NCI-H524 (cell line): ENCODE measurements at places on chromosomes 6 and 20.

DNA sequence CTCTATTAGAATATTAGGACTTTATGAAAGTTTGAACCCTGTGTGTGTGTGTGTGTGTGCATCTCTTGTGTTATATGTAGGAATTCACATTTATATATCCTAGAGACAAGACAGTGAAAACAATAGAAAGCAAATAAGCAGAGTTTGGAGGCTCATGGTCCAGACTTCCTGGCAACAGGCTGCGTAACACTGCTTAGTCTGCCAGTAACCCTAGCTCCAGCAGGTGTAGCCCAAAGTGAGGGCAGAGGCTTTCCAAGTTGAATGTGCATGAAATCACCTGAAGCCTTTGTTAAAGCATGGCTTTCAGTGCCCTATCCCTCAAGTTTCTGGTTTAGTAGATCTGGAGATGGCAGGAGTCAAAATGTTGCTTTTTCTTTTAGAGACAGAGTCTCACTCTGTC lies 569.9 kb downstream of the KIF16B start:
- no peak for DNase-seq

GRCh38 chr6:156852147-156852857 lies 75.1 kb downstream of the ARID1B start:
- peak; percentile 89 for DNase-seq

DNA sequence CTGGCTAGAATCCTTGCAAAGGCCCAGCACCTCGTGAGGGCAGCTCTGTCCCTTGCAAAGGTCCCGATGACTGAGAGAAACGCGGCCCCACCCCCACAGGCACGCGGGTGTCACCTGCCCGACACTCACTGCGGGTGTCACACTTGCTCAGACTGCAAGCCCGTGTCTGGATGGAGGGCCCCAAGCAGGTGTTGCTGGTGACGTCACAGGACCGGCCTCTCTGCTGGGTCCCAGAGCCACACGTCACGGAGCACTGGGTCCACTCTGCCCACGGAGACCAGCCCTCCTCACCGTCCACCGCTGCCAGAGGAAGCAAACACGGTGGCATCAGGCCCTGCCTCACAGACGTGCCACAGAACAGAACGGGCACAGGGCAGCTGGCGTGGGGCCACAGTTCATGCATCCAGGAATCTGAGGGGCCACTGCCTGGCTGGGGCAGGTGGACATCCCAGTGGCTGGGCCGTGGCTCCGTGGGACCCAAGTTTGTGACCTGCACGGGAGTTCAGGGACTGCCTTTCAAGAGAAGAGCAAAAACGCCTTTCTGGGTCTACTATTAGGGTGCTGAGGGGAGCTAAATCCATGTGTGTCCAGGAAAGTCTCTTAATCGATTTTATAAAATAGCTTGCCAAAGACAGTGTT lies 16.0 kb downstream of the THBS2 start:
- DNase-seq: no peak

DNA sequence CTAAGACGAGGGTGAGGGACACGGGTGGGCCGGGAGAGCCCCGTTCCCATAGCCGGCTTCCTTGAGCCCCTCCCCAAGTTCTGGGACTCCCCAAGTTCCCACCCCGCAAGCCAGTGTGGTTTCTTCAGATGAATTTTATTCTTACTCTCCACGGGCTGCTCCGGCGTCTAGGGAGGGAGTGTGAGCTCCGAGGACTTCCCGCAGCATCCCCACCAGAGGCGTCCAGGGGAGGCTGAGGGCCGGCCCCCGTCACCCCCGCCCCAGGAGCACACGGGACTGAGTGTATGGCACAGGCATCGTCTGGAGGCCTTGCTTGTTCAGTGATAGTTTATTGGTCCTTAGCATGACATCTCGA lies 10.0 kb upstream of the SLC4A11 start:
- no peak for DNase-seq

- DNase-seq: no peak
These were observed 8.3 kb downstream of the GCLC start for GRCh38 chr6:53536561-53536960.

DNA sequence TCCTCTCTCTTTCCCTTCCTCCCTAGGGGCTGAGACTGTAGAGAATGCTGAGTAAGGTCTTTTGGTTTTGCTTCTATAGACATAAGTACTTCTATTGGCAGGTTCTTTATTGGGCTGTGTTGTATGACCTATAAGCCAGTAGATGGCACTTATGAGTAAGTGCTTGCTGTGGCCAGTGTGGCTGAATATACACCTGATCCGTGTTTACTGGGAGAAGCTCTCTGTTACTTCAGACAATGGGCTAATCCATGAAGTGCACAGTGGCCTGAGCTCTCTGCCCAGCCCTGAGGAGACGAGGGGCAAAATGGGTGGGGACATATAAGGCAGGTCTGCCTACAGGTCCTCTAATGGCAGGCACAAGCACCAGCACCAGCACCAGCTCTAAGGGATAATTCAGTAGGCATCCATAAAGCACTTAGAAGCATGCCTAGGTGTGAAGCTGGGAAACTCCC lies 610.3 kb downstream of the RNF144B start:
- DNase-seq: peak; percentile 74
